ENCODE measurements at places on chromosomes 1 and 21. TPM values are rescaled to one million over a fixed set of nuclear protein-coding genes. Genes with fewer than 3 reads are reported as not detected.

GRCh38 chr1:1118011-1118875 lies 2.4 kb upstream of the C1orf159 start:
- no peak for DNase-seq

- no peak for DNase-seq
Observed at GRCh38 chr21:31446226-31446855, 102.3 kb upstream of the TIAM1 start.

GRCh38 chr1:223334156-223334555 lies 29.8 kb downstream of the SUSD4 start:
- no peak for DNase-seq

Gene FCER1G
- total RNA-seq = 1.6 TPM

- no peak for DNase-seq
Observed at GRCh38 chr21:44701541-44701940, 4.6 kb downstream of the KRTAP10-12 start.

DNA sequence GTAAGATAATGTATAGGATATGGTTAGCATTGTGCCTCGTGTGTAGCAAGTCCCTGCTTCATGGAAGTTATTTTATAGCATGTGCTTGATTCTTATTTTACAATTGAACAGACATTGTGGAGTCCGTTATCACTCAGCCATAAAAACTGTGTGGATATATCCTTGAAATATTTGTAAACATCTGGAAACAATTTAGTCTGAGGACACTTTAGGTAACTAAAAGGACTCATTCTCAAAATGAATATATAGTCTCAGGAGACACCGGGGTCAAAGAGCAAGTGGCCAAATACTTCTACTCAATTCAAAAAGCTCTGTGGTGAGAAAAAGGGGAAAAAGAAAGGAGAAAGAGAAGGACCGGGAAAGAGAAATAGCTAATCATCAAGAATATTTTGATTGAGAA lies 23.7 kb downstream of the PRRX1 start:
- no peak for DNase-seq

Gene LINGO4
- total RNA-seq = not detected
